ENCODE measurements at places on chromosomes 12 and 14. TPM values are rescaled to one million over a fixed set of nuclear protein-coding genes. Genes with fewer than 3 reads are reported as not detected.

GRCh38 chr14:85764822-85765221, 234.9 kb downstream of the FLRT2 start:
- DNase-seq: no peak

Gene MYF5
- not detected for total RNA-seq

Gene MON2
- total RNA-seq: 12.2 TPM

Gene TAS2R7
- total RNA-seq: not detected
